ENCODE measurements at places on chromosomes 3 and 15.

DNA sequence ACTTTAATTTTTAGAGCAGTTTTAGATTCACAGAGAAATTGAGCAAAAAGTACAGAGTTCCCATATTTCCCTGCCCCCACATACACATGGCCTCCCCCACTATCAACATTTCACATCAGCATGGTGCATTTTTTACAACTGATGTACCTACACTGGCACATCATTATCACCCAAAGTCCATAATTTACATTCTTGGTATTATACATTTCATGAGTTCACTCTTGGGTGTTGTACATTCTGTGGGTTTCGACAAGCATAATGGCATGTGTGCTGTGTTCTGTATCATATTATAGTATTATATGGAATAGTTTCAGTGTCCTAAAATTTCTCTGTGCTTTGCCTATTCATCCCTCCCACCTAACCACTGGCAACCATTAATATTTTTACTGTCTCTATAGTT lies 419.8 kb upstream of the THBS1 start:
- DNase-seq, result no peak

DNA sequence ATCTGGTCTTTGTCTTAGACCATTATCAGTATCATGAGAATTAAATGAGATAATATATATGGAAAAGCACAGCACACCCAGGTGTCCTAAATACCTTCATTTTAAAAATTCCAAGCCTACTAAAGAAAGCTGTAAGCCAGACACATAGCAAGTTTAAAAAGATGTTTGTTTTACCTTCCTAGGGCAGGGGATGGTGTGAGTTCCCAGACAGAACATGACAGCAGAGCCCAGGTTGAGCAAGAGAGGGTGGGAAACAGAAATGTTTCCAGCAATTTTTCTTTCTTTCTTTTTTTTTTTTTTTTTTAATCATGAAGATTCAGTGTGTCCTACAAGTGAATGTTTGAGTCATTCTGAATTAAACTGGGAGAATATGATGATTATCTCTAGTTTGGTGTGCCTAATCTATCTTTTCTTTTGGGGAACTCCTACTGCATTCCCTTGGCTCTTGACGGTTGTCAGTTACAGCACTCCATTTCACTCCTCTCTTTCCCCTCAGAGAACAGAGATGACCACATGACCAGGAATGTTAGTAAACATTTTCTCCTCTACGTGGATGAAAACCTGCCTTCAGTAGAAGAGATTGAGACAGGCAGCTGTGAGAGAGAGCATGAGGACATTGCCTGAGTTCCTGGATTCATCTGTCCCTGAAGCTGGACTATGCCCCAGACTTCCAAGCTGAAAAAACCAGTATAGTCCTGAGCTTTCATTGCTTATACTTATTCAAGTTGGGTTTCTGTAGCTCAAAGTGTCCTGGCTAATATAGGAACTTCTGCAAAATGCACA lies 54.5 kb upstream of the ARL14 start:
- no peak for DNase-seq

- DNase-seq, result no peak
Observed at GRCh38 chr3:45683417-45684326, 5.5 kb upstream of the SACM1L start.

GRCh38 chr3:14553871-14554270 lies 13.7 kb upstream of the GRIP2 start:
- no peak for DNase-seq

DNA sequence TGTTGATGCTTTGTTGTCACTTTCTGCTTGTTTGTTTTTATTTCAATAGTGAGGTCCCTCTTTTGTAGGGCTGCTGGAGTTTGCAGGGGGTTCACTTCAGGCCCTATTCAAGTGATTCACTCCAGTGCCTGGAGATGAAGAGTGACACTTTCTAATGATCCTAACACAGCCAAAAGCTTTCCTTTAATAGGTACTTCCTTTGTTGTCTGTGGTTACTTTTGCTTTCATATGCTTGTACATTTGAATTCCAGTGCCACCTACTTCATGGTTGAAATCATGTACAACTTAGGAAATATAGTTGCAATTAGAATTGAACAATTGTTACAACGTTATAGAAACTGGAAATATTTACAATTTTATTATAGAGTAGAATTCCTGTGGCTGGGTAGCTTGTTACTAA lies 466.8 kb upstream of the EPHA3 start:
- DNase-seq, result no peak

- DNase-seq, result no peak
Observed at GRCh38 chr3:104879919-104880318, 486.8 kb upstream of the ALCAM start.

DNA sequence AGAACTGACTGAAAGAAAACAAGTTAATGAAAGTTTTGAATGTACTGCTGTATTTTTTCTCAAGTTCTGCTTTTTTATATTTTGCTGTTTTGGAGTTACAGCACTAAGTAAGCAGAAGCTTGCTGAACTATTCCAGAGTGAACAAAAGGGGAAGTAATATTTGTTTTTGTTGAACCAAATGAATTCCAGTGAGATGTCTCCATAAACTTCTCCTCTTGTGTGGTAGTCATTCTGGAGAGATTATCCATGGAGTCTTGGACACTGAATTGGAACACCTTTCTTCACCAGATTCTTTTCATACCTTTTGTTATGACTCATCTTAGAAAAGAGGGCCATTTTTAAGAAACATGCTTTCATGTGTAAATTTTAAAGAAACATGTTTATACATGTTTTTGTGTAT lies 8.8 kb downstream of the ANKUB1 start:
- no peak for DNase-seq

- DNase-seq, result no peak
Observed at GRCh38 chr3:59886790-59887189, 837.0 kb upstream of the CFAP20DC start.

- no peak for DNase-seq
Observed at GRCh38 chr15:64813075-64813474, 12.4 kb downstream of the PIF1 start.

GRCh38 chr3:114427285-114428043 lies 133.6 kb downstream of the TIGIT start:
- DNase-seq, result no peak

- no peak for DNase-seq
Observed at GRCh38 chr3:129534428-129535027, 6.1 kb downstream of the RHO start.

- DNase-seq, result no peak
Observed at GRCh38 chr15:66169023-66169422, 84.5 kb downstream of the MEGF11 start.

DNA sequence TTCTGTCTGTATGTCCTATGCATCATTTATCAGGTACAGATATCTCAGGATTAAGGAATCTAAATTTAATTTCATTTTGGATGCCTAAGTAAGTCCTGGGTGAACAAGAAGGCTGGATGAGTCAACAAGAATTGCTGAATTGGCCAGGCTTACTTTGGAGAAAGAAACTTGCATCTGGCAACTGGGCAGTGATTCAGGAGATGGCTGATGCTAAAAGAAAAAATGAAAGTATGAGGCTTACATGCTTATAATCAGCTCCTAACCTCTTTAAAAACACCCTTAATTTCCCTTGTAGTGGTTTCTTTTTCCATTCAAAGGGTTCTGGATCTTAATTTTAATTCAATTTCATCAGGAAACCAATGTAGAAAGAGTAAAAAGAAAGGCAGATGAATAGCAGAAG lies 228.8 kb upstream of the PEX5L start:
- no peak for DNase-seq

DNA sequence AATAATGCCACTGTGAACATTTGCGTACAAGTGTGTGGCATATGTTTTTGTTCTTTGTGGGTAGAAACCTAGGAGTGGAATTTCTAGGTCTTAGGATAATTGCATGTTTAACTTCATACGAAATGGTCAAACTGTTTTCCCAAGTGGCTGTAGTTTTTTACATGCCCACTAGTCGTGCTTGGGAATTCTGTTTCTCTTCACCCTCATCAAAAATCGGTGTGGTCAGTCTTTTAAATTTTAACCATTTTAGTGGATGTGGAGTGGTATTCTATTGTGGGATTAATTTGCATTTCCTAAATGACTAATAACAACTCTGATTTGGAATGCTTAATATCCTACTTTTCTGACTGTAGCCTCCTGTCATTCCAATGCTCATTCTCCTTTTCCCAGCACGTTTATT lies 27.6 kb downstream of the ZFAND6 start:
- DNase-seq, result no peak

- DNase-seq, result no peak
Observed at GRCh38 chr3:24344784-24345439, 149.7 kb downstream of the THRB start.

- no peak for DNase-seq
Observed at GRCh38 chr15:36844534-36844998, 255.8 kb downstream of the MEIS2 start.

DNA sequence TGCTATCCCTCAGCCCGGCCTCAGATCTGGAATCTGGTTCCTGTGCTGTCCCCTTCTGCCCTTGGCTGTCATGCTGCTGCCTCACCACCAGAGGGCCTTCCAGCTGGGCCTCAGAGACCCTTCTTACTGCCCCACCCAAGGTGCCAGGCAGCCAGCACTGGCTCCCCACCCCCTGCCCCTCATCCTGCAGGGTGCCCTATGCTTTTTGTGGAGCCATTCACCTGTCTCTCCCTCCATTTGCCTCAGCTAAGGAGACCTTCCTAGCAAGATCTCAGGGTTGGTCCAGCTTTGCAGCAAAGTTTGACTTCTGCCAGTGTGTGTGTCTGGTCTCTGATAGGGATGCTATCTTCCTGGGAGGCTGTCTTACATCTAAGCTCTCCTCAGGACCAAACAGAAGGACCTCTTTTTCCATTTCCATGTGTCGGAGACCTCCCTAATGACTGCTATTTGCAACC lies 1.9 kb upstream of the VWA5B2 start:
- DNase-seq, result peak; percentile 82

GRCh38 chr3:88005066-88005465 lies 53.7 kb downstream of the CGGBP1 start:
- DNase-seq, result peak; percentile 13

- no peak for DNase-seq
Observed at GRCh38 chr3:29711255-29711771, 430.4 kb downstream of the RBMS3 start.
